Stimulated activated CD4-positive, alpha-beta T cell treated with anti-CD3 and anti-CD28 coated beads, TNF-alpha, amount 100 ng/mL, for 48 hours (primary cell): ENCODE measurements at places on chromosomes 5 and 9.

DNA sequence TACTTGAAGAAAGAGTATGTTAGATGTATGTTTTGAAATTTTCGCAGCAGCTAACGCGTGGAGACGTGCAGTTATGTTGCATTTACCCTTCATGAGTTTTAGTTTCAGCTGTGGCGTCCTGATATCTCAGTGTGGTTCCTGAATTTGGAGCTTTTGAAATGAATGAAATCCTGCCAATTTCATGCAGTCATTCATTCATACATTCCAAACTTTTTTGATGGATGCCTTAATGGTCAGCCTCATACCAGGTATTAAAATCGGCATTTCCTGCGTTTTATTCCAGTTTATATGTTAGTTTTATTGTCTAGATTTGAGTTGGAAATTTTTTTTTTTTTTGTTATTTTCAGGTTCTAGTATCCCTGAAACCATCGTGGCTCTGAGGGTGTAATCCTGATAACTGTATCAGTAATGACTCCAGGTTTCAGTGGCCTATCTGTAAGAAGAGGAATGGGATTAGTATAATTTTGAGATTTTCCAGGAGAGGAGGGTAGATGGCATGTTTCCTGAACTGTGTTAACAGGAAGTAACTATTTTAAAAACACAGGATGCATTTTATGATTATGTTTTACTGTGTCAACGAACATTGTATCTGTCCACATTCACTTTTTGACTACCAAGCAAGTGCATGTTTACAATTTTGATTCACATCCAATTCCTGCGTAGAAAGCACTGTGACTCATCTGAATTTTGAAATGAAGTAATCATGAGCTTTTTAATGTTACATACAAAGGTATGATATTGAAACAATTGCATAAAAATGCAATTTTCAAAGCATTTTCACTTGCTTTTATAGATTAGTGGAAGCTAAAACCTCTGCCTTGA is 1.0 kb downstream of the FOCAD start:
- no peak for DNase-seq

- no peak for DNase-seq
Measured at GRCh38 chr9:83220730-83221129, 157.8 kb upstream of the RASEF start.

- no peak for DNase-seq
Measured at GRCh38 chr9:130054325-130054786, 650 bp downstream of the GPR107 start.

DNA sequence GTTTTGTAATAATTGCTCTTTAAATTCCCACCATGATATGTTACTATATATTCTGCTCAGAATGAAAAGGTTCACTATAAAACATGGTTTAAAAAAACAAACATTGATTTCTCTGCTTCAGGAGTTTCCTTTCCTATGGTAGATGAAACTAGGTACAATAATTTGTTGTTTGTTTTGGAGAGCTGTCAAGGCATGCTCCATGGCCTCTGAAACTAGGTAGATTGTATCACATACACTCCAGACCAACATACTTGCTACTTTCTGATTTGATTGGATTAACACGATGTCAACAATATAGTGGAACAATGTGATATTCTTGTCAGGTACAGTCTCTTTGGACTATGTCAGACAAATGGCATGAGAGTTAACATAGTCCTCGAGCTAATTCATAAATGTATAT is 452.7 kb upstream of the CDH9 start:
- no peak for DNase-seq

DNA sequence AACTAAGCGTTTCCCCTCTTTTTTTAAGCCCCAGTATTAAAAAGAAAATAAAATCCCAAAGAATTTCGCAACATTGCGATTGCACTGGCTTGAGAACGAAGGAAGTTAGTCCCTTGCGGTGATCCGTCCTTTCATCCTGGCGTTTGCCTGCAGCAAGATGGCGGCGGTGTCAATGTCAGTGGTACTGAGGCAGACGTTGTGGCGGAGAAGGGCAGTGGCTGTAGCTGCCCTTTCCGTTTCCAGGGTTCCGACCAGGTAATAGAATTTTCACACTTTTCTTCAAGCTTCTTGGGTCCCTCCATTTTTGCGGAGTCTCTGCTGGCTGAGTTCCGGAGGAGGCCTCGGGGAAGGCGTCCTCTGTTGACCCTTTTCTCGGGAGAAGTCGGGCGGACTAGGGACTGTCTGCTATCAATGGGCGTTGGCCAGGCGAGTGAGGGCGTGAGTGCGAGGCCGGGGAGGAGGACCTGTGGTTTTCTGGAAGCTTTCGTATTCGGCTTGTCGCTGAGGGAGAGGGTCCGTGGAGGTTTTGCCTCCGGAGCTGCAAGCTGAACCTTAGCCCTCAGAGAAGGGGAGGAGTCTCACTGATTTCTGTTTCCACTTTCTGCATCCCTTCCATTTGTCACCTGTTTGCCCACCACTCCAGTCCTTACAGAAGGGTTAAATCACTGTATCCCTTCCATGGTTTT is at the start of gene NDUFS4:
Gene NDUFS4, plus strand, starts transcription at position 134 of the 686 bp plus-strand sequence. Its CDS starts 24 bp downstream, at position 158.
- DNase-seq, result peak; percentile 74

GRCh38 chr9:32403567-32404260 is 19.3 kb downstream of the ACO1 start:
- DNase-seq, result no peak

- no peak for DNase-seq
Measured at GRCh38 chr5:113044776-113045465, 68.3 kb downstream of the DCP2 start.

DNA sequence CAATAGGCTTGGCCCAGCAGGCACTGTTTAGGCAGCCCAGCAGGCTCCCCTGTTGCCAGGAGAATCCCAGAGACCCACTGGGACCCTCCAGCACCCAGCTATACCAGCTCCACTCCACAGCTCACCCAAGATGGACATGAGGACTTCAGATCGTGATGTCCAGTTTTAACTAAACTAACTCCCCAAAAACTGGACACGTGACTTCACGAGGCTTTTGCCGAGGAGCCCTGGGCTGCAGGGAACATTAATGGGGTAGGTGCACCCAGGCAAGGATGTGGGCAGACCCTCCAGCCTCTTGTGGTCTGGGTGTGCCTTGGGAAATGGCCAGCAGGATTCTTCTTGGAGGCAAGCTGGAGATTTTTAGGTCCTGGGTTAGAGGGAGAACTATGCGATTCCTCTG is 8.9 kb upstream of the NKD2 start:
- DNase-seq, result no peak

GRCh38 chr5:143350751-143351602 is 52.5 kb downstream of the NR3C1 start:
- no peak for DNase-seq

DNA sequence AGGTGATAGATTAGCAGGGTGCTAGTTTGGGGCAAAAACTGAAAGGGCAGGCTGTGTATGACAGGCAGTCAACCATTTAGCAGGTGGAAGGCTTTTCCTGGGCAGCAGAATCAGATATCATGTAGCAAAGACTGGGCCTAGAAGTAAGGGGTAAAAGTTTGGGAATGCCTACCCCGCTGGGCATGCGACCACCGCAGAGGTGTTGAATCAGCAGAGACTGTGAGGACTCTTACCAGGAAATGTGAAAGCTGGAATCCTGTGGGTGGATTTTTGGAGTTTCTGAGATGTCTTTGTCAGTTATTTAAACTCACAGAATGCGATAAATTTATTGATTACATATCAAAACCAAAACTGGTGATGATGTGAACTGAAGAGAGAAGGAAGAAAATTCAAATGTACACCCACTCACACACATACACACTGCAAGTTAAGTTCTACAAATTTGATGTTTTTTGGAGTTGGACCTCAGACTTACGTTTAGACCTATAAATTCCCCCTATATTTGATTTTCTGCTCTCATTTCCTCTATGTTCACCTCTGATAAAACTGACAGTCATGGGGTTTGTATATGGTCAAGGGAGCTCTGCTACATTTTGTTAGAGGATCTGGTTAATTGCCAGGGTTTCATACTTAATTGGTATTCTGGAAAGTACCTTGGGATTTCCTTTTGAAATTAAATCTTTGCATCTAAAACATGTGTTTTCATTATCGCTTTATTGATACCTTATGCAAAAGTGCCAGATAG is 333.6 kb downstream of the CSNK1G3 start:
- no peak for DNase-seq

- no peak for DNase-seq
Measured at GRCh38 chr5:15522187-15522520, 22.2 kb downstream of the FBXL7 start.

- DNase-seq, result no peak
Measured at GRCh38 chr5:6539060-6539459, 90.4 kb downstream of the UBE2QL1 start.

GRCh38 chr9:119137479-119137878 is 231.8 kb downstream of the BRINP1 start:
- no peak for DNase-seq

GRCh38 chr5:150213530-150213929 is 23.7 kb downstream of the SLC6A7 start:
- DNase-seq, result no peak

GRCh38 chr5:109691996-109692395 is 2.3 kb downstream of the MAN2A1 start:
- DNase-seq, result no peak

- no peak for DNase-seq
Measured at GRCh38 chr9:13857521-13857920, 456.4 kb downstream of the NFIB start.

- no peak for DNase-seq
Measured at GRCh38 chr5:157487358-157487757, 27.3 kb downstream of the NIPAL4 start.

DNA sequence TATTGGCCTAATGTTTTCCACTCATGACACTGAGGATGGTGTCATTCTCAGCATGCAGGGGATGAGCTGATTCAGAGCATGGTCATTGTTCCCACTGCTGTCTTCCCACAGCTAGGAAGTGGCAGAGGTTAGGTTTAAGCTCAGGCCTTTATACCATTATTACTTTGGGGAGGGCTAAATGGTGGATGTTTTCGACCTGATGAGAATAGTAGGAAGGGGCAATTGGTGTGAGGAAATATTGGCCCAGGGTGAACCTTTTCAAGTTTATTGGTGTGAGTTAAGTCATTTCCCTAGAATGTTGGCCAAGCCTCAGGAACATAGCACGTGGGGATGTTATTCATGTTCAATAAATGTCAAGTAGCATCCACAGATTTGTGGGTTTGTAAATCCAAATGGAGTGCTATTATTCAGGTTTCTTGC is 59.6 kb downstream of the ARHGAP26 start:
- no peak for DNase-seq

DNA sequence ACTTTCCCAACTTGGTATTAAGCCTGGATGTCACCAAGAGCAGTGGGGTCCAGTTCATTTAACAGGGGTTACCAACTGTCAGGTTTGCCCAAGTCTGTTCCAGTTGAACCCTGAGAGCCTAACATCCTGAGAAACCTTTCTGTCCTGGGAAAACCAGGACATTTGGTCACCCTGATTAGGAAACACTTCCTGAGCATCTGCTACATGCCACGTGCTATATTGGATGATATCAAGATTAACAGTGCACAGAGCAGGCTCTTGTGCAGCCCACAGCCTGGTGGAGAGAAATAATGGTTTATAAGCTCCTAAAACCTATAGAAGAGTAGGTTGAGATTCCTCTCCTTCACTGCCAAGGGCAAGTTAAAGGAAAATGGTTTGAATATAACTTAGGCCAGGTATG is 102.9 kb upstream of the RAD23B start:
- no peak for DNase-seq

GRCh38 chr5:139415221-139415861 is 11.5 kb upstream of the SPATA24 start:
- no peak for DNase-seq

DNA sequence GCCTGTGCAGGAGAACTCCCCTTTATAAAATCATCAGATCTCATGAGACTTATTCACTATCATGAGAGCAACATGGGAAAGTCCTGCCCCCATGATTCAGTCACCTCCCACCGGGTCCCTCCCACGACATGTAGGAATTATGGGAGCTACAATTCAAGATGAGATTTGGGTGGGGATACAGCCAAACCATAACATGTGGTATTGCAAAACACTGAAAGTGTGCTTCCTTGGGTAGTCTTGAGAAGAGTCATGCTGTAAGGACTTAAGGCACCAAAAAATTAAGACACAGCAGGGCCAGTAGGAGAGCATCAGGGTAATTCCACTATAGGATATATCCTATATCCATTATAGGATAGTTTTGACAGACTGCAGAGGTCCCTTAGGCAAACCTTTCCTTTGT is 29.4 kb upstream of the GDNF start:
- DNase-seq, result no peak

- no peak for DNase-seq
Measured at GRCh38 chr5:123116757-123117156, 27.7 kb downstream of the PRDM6 start.

- DNase-seq, result no peak
Measured at GRCh38 chr5:15510092-15510491, 10.1 kb downstream of the FBXL7 start.

DNA sequence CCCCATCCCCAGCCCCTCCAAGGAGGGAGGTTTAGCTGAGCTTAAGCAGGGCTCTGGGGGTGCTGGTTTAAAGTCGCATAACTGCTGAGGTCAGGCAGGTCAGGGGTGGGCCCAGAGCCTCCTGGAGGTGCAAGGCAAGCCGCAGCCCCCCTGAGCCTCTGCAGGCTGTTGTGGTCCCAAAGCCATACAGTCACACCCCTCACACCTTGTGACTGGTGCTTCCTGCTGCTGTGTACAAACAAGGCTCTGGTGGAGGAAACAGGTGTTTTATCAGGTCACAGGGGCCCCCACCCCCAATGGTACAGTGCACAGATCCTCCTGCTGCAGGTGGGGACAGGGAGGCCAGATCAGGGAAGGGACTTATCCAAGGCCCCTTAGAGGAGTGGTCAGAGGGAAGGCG is 8.0 kb downstream of the TCF7 start:
- no peak for DNase-seq

GRCh38 chr5:930866-931265 is 38.2 kb downstream of the TRIP13 start:
- no peak for DNase-seq

GRCh38 chr9:3989915-3990314 is 310.0 kb downstream of the GLIS3 start:
- DNase-seq, result no peak

GRCh38 chr5:126267438-126267837 is 155.8 kb upstream of the GRAMD2B start:
- no peak for DNase-seq

DNA sequence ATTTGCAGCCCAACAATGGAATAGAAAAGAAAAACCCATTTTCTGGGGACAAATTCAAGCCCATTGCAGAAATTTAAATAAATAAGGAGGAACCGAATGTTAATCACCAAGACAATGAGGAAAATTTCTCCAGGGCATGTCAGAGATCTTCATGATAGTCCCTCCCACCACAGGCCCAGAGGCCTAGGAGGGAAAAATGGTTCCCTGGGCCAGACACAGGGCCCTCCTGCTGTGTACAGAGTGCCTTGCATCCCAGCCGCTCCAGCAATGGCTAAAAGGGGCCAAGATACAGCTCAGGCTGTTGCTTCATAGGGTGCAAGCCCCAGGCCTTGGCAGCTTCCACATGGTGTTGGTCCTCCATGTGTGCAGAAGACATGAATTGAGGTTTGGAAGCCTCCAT is 73.4 kb upstream of the FOXE1 start:
- no peak for DNase-seq
